Activated CD8-positive, alpha-beta memory T cell treated with anti-CD3 and anti-CD28 coated beads for 48 hours (primary cell): ENCODE measurements at places on chromosomes 3 and 15.

DNA sequence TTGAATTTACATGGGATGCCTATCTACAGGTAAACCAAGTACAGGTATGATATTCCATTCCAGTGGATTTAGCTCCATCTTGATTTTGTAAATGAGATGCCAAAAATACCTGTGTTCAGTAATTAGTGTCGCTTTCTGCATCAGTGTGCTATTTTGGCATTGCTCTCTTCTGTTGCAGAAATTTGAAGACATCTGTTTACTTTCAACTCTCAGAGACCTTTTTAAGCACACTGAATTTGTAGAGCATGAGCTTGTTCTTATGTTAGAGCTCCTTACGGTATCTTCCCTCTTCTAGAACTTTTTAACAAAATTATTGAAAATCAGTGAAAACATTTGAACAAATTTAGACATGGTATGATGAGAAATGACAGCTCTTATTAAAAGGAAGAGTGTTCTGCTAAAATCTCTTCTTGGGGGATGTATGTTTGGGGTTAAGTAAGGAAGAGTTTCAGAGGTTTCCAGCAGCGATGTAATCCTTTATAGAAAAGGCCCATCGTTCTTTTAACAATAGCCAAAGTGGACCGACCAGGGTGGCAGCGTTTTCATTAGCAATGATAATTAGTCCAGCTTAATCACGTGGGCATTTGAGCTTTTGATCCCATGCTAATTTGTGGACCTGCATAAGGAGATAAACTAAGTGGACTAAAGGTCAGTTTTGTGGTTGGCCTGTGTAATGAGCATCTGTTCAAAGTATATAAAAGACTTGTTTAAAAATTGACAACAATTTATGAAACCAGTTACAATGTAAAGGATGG, 385.4 kb downstream of the PTPRG start:
- no peak for DNase-seq

GRCh38 chr3:172209333-172210321, 170.2 kb downstream of the FNDC3B start:
- no peak for DNase-seq

DNA sequence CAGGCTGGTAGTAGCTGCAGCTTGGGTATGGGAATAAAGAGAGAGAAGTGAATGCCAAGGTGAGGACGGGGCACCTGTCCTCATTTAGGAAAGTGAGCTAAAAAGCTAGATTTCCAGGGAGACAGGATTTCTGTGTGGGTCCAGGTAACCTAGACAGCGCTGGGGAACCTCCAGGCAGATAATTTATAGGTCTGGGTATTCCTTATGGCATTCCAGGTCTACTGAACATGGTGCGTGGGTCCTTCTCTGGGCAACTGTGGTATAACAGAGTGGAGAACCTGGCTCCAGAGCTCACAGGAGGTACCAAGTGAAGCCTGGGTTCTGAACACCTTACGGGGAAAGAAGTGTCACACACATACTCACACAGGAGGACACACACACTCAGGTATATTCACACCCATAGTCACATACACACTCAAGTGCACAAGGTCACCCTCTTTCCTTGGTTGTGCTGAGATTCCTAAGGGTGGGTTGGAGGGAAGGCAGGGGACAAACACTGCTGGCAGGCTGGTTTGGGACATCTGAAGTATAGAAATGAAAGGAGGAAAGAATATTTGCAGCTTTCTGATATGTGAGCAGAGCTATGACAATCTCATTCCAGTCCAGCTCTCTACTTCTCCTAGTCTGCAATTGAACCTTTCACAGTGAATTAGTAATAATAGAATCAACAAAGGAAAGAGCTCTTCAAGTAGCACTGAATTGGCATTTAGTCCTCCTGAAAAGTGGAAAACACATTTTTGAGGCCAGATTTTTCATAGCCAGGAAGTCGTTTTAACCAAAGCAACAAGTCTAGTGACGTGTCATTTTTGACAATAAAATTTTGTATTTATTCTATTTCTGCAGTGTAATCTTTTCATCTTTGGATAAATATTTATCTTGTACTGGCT, 37.4 kb upstream of the ITGA11 start:
- no peak for DNase-seq

GRCh38 chr3:20140881-20141280, 45.1 kb downstream of the SGO1 start:
- no peak for DNase-seq

- no peak for DNase-seq
These were observed 3.9 kb downstream of the B4GALT4 start for GRCh38 chr3:119236756-119237155.

GRCh38 chr15:47908486-47908885, 191.2 kb downstream of the SEMA6D start:
- no peak for DNase-seq

GRCh38 chr3:14273901-14274611, 95.4 kb downstream of the LSM3 start:
- no peak for DNase-seq

DNA sequence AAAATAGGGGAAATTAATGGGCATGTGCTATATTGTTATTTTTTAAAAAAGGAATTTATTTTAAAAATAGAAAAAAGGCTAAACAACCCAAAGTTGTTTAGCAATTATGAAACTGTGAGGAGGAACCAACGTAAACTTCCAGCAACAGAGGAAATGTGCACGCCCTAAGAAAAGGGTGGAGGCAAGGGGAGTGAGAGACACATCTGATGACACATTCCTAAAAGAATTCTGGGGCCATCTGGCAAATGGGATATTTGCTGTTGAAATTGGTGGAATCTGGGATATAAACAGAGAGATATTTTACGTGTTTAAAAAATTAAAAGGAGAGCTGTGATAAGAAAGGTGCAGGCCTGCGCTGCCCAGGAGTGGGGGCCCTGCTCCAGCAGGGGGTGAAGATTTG, 50.8 kb upstream of the MUC13 start:
- DNase-seq: no peak

- no peak for DNase-seq
These were observed 265.8 kb downstream of the RPLP1 start for GRCh38 chr15:69718436-69718835.
